ENCODE measurements at places on chromosomes 3 and 15.

DNA sequence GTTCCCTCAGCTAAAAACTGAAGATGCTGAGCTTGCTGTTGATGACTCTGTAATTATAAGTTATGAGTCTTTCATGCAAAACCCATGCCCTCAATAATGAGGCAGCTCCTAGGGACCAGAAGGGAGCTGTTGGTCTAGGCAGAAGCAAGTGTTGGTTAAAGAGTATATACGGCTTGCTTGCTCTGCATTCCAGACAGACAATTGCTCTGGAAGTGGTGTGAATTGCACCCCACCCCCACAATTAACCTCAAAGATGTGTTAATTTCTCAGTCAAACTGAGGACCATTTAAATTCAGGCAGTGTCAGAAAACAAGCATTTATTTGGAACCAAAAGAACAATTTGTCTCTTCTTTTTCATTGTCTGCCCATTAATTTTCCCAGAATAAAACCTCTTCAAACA is 163.5 kb upstream of the EOMES start:
- DNase-seq = no peak

GRCh38 chr15:98203872-98204660 is 243.6 kb downstream of the ARRDC4 start:
- no peak for DNase-seq

GRCh38 chr15:78660584-78660983 is 19.6 kb upstream of the CHRNB4 start:
- DNase-seq = no peak

DNA sequence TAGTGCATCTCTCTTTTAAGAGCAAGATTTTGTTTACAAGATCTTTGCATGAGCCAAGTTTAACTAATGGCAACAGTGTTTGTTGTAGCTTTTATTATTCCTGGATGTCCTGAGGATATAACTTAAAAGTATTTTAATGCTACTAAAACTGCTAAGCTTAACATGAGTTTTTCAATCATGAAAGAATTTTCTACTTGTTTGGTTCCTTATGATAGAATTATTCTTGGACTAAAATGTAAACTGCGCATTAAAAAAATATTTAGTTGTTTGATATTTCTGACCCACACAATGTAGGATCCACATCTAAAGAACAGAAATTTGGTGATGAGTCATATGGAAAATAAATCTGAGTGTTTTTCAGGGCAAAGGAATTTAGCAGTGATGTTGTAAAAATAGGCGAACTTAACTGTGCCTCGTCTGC is 70.8 kb downstream of the RAP2B start:
- peak; percentile 73 for DNase-seq

DNA sequence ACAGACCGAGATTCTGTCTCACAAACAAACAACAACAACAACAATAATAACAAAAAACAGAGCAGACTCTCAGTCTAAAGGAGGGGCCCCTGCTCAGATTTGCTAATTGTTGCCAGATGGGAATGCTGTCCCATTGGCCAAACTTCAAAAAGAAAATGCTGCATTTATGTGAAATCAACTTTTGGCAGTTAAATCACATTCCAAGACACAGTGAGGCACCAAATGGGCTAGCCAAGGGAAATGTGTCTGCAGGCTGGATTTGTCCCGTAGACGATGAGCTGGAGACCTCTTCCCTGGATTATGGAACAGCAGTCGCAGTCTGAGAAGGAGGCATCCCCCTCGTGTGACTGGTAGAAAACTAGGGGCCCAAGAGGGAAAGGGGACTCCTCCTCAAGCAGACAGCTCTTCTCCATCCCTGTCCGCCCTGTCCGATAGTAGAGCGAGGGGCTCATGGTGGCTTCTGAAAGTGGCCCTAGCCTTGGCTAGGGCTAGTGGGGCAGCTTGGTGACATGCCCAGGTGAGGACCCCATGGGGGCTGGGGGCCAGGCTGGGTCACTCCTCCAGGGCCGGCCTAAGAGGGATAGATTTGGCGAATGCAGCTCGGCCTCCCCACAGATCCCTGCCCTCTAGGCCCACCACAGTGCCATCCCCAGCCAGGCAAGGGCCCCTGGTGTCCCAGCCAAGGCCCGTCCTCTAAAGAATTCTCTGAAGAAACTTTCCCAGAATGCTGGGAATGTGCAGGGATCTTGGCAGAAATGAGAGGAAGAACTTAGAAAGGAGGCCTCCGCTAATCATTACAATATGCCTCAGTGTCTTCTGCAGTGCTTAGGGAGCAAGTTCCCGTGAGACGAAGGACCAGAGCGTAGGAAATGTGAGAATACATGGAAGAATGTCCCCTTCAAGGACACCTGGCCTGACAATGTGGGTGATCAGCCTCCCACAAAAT is 2.0 kb downstream of the SLC22A14 start:
- peak; percentile 87 for DNase-seq

DNA sequence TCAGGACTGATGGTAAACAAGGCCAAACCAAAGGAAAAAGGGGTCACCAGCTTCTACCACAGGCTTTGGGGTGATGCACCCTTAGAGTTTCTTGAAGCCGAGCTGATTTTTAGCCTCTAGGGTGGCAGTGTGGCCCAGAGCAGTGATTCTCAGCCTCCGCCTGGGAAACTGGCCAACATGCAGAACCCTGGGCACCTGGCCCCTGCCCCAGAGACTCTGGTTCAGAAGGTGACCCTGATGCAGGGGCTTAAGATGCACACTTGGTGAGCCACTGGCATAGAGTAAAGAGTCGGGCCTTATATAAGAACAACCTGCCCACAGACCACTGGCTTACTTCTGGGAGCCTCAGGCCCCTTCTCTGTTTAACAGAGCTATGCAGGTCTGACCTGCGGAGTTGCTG is 44.5 kb downstream of the SYNM start:
- no peak for DNase-seq

GRCh38 chr3:40681658-40682055 is 156.9 kb downstream of the ZNF621 start:
- no peak for DNase-seq

DNA sequence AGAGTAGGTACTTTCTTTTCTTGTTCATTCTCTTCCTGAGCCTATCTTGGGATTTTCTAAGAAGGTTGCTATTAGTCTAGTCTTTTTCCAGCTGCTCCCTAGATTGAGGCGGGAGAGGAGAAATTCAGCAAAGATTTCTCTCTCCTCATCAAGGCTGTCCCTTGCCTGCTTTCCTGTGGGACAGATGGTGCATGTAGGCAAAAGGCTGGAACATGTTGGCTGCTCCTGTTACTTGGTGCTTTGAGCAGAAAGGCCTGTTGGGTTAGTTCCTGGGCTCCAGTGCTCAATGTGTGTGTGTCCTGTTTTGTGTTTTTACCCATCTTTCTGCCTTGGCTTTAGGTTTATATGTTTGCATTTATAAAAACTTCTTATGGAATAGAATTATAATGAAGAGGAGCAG is 9.1 kb upstream of the SNRPN start:
- DNase-seq = no peak

GRCh38 chr15:86912661-86913060 is 833.0 kb downstream of the AGBL1 start:
- DNase-seq = no peak

- DNase-seq = peak; percentile 42
Measured at GRCh38 chr3:169966951-169967915, 626 bp downstream of the SEC62 start.
